Foreskin keratinocyte (primary cell): ENCODE measurements at places on chromosomes 1 and 21.

- DNase-seq, result no peak
These were observed 74.4 kb downstream of the LHX9 start for GRCh38 chr1:197991594-197991993.

GRCh38 chr1:214018386-214019268 lies 30.9 kb downstream of the PROX1 start:
- no peak for DNase-seq

DNA sequence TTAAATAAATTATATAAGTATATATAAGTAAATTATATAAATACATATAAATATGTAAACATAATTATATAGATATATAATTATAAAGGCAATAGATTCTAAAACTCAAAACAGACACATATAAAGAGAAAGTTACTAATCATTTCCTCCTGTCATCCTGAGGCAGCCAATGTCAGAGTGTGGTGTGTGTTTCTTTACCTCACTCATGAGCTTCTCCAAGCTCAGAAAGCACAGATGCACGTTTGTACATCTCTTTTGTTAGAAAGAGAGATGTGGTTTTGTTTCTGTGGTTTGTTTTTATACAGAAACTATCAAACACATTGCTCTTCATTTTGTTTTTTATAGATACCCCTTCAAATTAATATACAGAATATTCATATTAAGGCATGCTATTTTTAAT lies 594.8 kb downstream of the USP25 start:
- DNase-seq, result no peak

GRCh38 chr1:110060034-110060661 lies 10.3 kb downstream of the ALX3 start:
- no peak for DNase-seq

DNA sequence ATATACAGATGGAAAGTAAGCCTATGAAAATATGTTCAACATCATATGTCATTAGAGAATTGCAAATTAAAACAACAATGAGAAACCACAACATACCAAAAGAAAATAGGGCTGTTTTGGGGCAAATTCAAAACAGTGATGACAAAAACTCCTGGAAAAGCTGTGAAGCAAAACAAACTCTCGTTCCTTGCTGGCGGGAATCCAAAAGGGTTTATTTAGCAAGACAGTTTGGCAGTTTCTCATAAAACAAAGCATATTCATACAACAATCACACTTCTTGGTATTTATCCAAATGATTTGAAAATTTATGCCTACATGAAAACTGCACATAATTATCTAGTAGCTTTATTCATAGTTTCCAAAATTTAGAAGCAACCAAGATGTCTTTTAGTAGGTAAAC lies 44.4 kb downstream of the COL11A1 start:
- DNase-seq, result no peak

DNA sequence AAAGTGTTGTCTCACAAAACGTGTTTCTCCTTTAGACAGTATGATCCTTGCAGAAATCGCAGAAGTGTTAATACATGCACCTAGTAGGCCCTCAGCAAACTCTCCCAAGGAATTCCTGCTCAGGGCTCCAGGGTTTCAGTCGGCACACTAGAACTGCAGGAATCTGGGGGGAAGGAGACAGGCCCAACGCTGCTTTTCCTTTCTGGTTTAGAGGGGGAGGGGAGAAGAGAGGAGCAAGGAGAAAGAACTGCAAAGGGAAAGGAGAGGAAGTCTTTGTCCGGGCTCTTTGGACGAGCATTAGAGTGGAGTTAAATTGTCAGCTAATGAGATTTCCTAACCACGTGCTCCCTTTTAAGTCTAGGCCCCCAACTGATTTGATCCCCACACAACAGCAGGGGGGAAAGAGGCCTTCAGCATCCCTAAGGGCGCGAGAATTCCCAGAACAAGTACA lies 103.7 kb upstream of the SOD1 start:
- DNase-seq, result no peak

GRCh38 chr1:227725046-227725445 lies 10.1 kb downstream of the JMJD4 start:
- DNase-seq, result no peak

- DNase-seq, result no peak
These were observed 32.4 kb upstream of the ENO1 start for GRCh38 chr1:8910914-8911313.

DNA sequence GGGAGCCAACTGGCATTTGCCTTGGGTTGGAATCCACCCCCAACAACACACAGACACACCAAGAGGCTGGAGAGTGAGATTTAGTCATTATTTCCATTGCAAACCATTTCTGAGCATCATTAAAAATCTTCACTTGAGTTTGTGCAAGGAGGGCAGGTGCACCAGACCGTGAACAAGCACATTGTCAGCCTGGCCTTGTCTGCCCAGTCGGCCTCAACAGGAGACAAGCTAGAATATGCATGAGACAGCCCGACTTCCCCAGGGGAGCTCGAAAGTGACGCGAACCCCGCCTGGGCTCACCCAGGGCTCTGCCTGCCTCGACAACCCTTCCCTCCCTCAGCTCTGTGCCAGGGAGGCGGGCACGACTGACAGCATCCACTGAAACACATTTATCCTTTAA lies 15.4 kb upstream of the GUCA2B start:
- no peak for DNase-seq

DNA sequence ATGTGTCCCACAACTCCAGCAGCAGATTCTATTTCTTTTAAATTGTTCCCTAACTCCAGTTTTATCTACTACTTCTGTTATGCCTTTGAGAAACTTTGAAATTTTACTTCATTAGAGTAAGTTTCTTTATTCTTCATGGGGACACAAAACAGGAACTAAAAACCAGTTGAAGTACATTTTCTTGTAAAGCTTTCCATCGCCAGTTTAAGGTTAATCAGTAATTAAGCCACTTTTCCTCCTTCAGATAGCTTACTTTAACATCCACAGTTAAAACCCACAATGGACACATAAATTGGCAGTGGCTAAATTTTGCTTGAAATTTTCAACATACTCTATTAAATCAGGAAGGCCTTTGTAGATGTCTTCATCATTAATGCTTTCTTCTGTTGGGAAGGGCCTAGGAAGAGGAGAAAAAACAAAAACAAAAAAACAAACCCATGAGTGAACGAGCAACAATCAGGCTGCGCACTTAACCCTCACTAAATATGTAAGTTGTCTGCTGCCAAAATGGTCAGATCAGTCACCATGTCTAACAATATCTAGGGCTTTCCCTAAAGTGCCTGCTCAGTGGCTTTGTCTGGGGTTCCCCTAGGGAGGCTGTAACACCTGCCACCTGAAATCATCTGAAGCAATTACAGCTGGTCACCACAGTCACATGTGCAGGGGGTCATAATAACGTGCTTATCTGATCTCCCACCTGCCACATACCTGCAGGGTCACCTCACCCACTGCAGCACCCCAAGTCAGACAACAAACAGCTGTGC lies 187.9 kb downstream of the VAV3 start:
- no peak for DNase-seq

DNA sequence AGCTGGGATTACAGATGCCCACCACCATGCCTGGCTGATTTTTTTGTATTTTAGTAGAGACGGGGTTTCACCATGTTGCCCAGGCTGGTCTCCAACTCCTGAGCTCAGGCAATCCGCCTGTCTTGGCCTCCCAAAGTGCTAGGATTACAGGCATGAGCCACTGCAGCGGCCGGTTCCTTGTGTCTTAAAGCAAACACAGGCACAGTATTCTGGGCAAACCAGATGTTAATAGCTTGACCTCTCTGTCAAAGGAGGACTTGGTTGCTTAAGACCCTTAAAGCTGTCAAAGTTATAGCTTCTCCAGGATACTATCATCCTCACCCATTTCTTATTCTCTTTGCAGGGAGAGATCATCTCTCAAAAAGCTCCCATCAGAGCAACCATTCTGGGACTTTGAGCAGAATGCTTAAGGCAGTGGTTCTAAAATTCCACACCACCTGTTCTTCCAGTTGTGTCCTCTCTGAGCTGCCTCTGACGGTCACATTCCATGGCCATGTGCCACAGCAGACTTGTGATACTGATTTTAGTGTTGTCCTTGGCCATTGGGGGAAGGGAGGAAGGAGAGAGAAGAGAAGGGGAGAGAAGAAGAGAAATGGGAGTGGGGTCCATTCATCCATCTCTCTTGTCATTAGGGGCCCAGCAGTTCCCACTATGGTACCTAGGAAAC lies 81.8 kb downstream of the PBX1 start:
- no peak for DNase-seq

- DNase-seq, result no peak
These were observed 57.5 kb downstream of the TENT5C start for GRCh38 chr1:117663156-117663902.

DNA sequence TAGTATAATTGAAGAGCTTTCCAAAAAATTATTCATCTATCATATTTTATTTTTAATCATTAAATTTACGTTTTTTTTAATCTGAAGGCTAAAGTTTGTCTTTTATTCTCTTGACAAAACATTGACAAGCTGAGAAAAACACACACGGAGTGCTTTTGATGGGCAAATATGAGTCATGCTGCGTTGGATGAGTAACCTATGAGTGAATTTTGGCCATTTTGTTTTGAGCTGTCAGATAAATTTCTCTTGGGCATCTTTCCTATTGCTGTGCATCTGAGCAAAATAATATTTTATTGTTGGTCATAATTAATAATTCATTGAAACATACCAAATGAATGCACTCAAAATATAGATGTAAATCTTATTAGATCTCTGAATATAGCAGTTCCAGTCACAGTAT lies 1144.1 kb upstream of the ADGRL2 start:
- DNase-seq, result peak; percentile 7

GRCh38 chr1:70930062-70930461 lies 117.6 kb downstream of the PTGER3 start:
- DNase-seq, result no peak

GRCh38 chr1:216281757-216282156 lies 141.5 kb downstream of the USH2A start:
- DNase-seq, result no peak

GRCh38 chr1:85576266-85576641 lies 4.3 kb upstream of the CCN1 start:
- no peak for DNase-seq

- DNase-seq, result no peak
These were observed 756 bp downstream of the RLF start for GRCh38 chr1:40161888-40162397.

DNA sequence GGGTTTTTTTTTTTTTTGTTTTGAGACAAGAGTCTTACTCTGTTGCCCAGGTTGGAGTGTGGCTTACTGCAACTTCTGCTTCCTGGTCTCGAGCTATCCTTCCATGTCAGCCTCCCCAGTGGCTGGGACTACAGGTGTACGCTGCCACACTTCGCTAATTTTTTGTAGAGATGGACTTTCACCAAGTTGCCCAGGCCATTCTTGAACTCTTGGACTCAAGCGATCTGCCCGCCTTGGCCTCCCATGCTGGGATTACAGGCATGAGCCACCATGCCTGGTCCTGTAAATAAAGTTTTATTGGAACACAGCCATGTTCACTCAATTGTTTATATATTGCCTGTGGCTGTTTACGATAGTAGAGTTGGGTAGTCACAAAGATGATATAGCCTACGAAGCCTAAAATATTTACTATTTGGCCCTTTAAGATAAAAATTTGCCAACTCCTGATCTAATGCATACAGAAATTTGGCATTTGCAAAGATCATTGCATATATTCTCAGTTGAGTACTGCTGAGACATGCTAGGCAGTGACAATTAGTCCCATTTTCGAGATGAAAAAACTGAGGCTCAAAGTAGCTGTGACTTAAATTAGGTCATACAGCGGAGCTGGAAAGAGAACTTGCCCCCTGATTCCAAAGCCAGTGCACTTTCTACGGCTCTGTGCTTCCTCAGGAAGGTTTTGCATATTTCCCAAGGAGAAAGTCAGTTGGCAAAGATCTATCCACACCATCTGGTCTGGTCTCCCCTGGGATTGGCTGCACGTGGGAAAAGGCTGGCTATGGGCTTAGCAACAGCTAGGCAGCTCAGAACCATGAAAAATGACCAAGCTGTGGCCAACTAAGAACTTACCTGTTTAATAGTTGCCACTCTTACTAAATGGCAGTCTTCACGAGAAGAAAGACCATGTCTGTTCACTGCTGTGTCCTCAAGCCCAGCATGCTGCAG lies 19.4 kb downstream of the MECR start:
- DNase-seq, result no peak

GRCh38 chr1:200438911-200439310 lies 29.1 kb upstream of the ZNF281 start:
- DNase-seq, result no peak

- no peak for DNase-seq
These were observed 25.8 kb downstream of the FAM151A start for GRCh38 chr1:54597455-54598030.

DNA sequence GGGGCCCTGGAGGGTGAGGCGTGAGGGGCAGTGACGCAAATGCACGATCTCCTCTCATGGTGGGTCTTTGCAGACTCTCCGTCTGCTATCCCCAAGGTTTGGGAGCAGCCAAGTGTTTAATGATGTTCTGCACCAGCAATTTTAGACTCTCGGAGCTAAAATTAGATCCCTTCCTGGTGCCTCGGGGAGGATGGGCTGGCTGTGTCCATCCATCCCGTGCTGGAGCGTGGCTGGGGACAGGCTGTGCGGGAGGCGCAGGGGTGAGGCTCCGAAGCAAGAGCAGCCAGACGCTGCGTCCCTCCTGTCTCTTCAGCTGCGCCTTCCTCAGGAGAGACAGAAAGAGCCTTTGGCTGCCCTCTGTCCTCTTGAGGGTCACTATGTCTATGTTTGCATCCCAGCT lies 387.6 kb downstream of the CAMTA1 start:
- no peak for DNase-seq

GRCh38 chr1:159647616-159648015 lies 60.0 kb downstream of the APCS start:
- DNase-seq, result peak; percentile 4
